ENCODE measurements at places on chromosomes 5 and 9.

DNA sequence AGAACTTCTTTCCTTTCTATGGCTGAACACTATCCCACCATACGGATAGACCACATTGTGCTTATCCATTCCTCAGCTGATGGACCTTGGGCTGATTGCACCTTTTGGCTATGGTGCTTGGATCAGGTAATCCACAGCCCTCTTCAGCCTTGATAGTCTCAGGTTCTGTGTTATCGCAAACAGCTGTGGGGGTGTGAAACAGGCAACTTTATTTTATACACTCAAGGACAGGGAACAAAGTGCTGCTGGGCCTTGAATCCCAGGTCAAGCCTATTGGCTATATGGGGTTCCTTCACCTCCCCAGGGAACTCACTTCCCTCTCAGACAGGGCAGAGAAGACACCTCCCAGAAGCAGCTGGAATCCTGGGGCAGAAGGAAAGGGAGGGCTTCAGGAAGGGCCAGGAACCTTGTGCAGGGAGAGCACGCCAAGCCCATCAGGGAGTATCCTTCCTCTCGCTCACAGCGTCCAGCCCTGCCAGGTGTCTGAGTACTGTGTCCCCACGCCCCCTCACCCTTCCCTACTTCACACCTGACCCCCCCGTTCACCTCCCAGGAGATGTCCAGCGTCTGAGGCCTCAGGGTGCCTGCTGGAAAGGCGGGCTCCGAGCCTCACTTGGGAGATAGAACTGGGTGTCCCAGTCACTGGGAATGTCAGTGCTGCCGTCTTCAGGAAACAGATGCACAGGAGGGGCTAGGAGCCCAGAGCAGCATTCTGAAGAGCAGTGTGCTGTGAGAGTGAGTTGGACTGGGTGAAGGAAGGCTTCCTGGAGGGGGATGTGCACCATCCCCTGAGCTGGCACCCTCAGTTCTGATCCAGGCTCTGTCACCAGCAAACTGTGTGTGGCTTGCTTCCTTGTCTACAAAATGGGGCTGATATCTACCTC lies 32.8 kb downstream of the AFAP1L1 start:
- no peak for DNase-seq

DNA sequence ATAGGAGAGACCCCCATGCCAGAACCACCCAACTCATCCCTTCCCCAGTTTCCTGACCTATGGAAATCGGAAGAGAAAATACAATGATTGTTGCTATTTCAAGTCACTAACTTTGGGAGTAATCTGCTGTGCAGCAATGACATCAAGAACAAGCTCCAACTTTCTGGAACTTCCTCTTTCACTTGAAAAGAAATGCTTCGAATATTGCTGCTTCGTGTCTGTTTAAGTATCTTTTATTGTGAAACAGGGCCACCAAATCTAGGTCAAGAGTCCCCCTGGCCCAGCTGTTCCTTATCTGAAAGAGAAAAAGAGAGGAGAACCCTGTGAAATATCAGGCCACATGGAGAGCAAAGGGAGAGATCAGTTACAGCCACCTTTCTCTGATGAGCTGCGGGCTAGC lies 59.4 kb upstream of the DNAH5 start:
- DNase-seq: no peak

DNA sequence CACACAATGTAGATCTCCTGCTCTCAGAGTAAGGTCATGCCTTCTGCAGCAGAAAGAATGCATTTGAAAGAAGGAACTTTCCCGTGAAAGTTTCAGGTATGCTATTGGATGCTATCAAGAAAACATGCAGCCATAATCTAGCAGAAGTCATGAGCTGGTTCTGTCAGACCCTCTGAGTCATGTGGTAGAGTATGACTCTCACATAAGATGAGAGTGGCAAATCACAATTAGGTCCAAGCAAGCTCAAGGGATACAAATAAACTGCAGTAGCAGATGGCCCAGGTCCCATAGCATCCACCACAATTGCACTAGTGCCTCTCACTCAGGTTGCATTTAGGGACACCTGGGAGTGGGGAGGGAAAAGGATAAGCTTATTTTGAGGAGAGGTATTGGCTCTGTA lies 292.8 kb downstream of the ASTN2 start:
- no peak for DNase-seq

GRCh38 chr5:128305341-128305740 lies 221.8 kb downstream of the SLC12A2 start:
- no peak for DNase-seq

DNA sequence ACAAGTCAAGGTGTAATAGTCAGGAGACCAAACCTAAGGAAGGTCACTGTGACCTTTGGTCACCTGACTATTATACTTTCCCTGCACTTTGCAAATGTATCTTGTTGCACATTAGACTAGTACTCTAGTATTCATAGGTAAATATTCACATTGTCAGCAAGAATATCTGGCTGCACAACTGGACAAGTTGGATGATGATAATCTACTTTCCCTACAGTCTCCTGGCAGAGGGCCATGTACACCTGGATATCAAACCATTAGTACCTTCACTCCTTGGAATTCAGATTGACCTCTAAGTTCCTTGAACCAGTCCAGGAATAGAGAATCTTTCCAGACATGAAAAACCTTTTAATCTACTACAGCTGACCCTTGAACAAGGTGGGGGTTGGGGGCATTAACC lies 344.8 kb downstream of the DEPDC1B start:
- DNase-seq: no peak

- DNase-seq: no peak
These were observed 40.8 kb upstream of the ANKRD31 start for GRCh38 chr5:75277463-75277862.

GRCh38 chr5:102681403-102681983 lies 73.6 kb upstream of the PAM start:
- peak; percentile 38 for DNase-seq

GRCh38 chr9:13107008-13107407 lies 172.5 kb downstream of the MPDZ start:
- DNase-seq: no peak

DNA sequence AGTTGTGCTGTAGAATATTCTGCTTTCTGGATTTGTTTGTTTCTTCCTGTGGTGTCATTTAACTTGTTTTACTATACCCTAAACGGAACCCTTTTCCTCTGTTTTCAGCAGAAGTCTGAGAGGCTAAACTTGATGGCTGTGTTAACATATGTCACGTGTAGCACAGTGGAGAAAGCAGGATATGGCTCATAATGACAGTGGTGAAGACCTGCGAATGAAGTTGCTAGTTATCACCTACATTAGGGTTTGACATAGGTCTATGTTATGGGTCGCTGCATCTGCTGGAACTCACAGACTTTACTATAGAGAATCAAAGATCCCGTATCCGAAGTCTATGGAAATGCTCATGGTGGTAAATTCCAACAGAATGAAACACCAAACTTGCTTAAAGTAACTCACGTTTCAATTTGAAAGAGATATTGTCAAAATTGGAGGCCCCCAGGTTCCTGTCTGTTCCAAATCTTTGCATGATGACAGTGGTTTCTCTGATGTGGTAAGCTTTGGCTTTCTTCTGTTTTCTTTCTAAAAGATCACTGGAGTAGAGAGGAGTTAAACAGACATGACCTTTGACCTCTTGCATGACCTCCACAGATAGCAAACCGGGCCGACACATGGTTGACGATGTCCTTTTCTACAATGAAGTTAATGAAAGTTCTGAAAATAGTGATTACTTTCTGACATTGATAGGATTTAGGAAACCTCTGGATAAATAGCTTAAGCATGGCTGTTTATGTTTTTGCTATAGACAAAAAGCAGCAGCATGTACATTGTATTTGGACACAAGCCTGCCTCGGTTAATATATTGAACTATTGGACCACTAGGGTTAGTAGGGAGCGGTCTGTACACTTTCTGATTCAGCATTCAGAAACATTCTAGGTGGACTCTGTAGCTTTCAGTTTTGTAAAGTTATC lies 3.1 kb upstream of the CATSPER3 start:
- no peak for DNase-seq

DNA sequence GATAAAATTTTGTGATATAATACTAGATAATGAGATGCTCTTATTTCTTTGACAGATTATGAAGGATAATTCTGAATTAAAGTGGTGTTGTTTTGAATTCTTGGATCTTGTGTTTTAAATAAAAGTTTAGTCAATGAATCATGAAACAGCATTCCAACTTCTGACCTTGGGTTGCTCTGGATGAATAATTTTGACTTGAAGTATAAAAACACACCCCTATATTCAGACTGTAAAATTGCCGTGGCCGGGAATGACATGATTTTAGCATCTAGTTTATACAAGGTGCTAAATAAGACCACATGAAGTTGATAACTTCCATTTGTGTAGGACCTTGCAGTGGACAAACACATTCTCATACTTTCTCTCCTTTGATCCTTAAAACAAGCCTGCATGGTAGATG lies 67.2 kb upstream of the DAP start:
- DNase-seq: no peak

GRCh38 chr5:105475401-105475800 lies 1912.8 kb upstream of the NUDT12 start:
- no peak for DNase-seq

DNA sequence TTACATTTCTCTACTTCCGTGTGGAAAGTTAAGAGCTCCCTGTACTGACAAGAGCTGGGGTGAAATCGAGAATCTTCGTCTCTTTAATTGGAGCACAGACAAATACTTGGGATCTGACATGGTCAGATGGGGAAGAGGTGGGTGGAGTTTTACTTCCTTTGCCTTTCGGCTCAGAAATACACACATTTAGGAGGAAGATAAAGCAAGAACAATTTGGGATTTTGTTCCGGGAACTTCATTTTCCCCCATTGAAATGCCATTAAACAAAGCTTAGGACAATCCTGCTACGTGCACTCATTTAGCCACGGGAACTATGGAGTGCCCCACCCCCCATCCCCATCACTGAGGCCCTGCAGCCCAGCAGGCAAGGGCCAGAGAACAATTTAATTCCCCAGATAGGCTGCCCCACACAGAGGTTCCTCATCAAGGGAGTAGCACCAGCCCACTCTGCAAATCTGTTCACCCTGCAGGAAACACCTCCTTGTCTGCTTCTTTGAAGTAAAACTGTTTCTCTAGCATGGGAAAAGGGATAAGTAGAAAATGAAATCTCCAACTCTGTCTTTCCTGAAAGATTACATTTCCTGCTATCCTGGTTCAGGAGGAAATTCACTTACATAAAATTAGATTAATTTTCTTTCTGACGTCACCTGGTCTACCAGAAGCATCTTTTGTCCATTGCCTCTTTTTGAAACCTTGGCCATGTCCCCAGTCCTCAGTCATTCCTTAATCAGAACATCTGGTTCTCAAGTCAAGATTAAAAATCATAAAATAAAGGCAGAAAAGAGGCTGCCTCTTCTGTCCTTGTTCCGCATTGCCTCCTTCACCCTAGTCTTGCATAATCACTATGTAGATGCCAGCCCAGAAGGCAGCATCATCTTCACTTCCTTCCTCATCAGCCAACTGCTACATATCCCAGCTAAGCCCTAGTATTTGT lies 206.4 kb downstream of the ENC1 start:
- no peak for DNase-seq

GRCh38 chr9:108905494-108905893 lies 28.4 kb downstream of the ELP1 start:
- no peak for DNase-seq

- no peak for DNase-seq
These were observed 19.8 kb upstream of the UNC13B start for GRCh38 chr9:35142037-35142436.

GRCh38 chr9:131707733-131708157 lies 32.1 kb downstream of the RAPGEF1 start:
- no peak for DNase-seq

DNA sequence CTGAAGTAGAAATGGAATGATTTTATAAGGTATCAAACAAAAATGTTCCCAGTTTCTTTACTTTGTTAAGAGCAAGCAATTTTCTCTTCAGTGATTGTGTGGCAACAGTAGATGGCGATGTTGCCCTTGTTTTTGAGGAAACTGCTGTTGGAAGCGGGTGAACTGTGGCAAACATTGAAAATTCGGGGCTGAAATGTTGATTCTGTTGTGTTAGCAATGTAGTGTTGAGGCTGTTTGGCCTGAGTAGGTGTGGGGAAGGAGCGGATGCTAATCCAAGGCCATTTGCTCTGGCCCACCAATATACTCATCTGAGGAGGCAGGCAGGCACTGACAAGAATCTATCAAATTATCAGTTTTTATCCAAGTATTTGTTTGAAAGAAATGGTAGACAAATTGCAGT lies 129.8 kb downstream of the SLC12A2 start:
- peak; percentile 18 for DNase-seq

DNA sequence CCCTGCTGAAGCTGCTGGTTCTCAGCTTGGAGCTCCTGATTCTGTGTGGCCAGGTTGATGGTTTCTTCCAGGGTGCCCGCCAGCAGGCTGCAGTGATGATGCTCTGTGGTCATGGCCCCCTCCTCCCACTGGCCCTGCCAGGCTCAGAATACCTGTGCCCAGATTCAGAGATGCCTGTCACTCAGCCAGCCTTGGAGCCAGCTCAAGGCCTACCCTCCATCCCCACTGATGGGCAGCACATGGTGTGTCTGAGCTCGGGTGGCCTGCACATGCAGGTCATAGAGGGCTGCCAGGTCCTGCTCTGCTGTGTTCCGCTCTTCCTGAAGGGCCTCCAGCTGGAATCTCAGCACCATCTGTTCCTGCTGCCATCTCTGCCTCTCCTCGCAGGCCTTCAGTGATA lies 5.4 kb downstream of the SLC35A4 start:
- DNase-seq: no peak

GRCh38 chr5:32123058-32123805 lies 50.9 kb downstream of the GOLPH3 start:
- DNase-seq: no peak

DNA sequence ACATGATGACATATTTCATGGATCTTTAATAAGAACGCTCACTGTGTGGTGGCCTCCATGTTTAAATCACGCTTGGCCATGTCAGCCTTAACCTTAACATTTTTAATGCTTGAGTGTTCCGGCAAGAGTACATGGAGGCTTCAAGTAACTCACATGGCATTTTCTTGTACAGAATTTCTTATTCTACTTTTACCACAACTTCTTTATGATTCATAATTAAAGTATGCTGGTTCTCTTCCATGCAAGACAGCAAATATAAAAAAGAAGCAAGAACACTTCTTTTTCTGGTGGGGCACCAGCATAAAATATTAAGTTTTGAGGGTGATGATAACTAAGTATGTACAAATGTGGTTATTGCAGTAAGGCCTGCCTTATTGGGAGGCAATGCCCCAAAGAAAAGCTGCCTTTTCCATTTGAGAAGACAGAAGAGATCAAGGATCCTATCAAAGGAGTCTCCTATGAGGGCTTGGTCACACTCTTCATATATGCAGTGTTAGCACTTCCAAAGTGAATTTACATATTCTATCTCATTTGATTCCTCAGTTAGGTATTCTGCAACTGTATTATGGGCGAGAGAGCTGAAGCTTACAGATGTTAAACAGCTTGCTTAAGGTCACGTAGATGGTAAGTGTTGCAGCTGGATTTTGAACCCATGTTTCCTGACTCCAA lies 382.7 kb upstream of the MEF2C start:
- no peak for DNase-seq

DNA sequence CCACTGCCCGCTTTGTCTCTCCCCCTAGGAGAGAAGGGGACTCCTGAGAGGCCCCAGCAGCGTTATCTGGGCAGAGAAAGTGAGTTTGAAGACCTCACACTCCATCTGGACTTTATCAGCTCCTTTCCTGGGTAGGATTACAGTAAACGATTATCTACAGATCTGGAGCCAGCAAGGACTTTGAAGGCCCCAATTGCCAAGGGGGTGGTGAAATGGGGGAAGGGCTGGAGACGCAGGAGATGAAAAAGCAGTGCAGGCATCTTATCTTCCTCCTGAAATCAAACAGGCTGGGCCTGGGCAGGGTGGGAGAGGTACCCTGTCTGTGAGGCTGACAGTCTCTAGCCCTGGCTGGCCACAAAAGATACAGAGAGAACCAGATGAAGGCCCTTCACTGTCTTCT lies 105.8 kb upstream of the MSX2 start:
- no peak for DNase-seq

- no peak for DNase-seq
These were observed 372.6 kb downstream of the KDM4C start for GRCh38 chr9:7130266-7130820.

Data from substantia nigra (tissue), 51 donors.